ENCODE measurements at places on chromosomes 3 and 15. TPM values are rescaled to one million over a fixed set of nuclear protein-coding genes. Genes with fewer than 3 reads are reported as not detected.

The CHL1 gene
- total RNA-seq = not detected

The SEMA5B gene
- not detected for total RNA-seq

The CADPS gene
- under 0.01 TPM for total RNA-seq

The MST1R gene
- total RNA-seq = 0.97 TPM

The SMCO1 gene
- total RNA-seq = not detected

The ISG20 gene
- 17.2 TPM for total RNA-seq

The SLC12A8 gene
- total RNA-seq = 0.65 TPM

The CCR9 gene
- total RNA-seq = not detected

The SQOR gene
- total RNA-seq = 19.2 TPM

The SEMA6D gene
- total RNA-seq = 1.6 TPM

The TMCO5A gene
- not detected for total RNA-seq

The ZBBX gene
- total RNA-seq = under 0.01 TPM

The PLEKHO2 gene
- 25.2 TPM for total RNA-seq

The HYAL3 gene
- total RNA-seq = 6.2 TPM

The C3orf22 gene
- not detected for total RNA-seq

The UBP1 gene
- 62.7 TPM for total RNA-seq

The TEX55 gene
- not detected for total RNA-seq

The NAALADL2 gene
- total RNA-seq = 1.5 TPM

The ZIC4 gene
- 0.65 TPM for total RNA-seq

The WDR93 gene
- total RNA-seq = not detected

The BCHE gene
- total RNA-seq = 36.5 TPM

The CCK gene
- total RNA-seq = not detected

The HYKK gene
- 1.8 TPM for total RNA-seq

The FBXO40 gene
- under 0.01 TPM for total RNA-seq
